Activated gamma-delta T cell (primary cell): ENCODE measurements at places on chromosomes 16 and 17.

DNA sequence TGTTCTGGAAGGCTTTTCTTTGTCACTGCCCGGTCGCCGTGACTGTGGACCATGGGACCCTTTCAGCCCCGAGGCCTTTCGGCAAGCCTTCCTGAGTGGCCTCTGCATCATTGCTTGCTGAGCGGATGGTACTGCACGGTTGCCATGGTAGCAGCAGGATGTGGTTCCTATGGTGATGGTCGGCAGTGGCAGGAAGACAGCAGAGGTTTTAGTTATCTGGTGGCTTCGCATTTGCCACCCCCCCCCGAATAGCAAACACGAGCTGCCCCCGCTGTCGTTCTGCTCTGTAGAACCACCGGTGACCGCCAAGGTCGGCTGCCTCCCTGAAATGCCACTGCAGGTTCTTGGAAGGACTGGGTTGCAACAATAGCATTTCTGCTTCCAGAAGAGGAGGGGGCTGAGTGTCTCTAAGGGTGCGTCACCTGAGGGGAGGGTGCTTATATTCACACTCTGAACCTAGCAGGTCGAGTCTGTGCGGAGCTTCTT lies 76.6 kb downstream of the CMIP start:
- DNase-seq, result peak; percentile 50

DNA sequence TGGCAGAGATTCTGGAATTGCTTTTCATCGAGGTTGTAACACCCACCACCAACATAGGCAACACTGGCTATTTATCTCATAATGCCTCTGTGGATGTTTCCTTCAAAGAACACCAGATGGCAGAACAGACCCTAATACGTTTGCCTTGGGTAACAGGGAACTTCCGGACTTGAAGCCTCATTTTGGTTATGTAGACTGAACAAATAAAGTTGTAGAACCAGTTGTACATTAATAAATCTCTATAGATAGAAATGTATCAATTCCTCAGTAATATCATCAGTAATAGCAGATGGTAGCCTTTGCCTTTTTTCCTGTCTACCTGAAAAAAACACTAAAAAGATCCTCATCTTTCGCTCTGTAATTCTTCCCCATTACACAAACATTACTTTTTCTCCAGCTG lies 25.9 kb upstream of the APOH start:
- DNase-seq, result no peak

DNA sequence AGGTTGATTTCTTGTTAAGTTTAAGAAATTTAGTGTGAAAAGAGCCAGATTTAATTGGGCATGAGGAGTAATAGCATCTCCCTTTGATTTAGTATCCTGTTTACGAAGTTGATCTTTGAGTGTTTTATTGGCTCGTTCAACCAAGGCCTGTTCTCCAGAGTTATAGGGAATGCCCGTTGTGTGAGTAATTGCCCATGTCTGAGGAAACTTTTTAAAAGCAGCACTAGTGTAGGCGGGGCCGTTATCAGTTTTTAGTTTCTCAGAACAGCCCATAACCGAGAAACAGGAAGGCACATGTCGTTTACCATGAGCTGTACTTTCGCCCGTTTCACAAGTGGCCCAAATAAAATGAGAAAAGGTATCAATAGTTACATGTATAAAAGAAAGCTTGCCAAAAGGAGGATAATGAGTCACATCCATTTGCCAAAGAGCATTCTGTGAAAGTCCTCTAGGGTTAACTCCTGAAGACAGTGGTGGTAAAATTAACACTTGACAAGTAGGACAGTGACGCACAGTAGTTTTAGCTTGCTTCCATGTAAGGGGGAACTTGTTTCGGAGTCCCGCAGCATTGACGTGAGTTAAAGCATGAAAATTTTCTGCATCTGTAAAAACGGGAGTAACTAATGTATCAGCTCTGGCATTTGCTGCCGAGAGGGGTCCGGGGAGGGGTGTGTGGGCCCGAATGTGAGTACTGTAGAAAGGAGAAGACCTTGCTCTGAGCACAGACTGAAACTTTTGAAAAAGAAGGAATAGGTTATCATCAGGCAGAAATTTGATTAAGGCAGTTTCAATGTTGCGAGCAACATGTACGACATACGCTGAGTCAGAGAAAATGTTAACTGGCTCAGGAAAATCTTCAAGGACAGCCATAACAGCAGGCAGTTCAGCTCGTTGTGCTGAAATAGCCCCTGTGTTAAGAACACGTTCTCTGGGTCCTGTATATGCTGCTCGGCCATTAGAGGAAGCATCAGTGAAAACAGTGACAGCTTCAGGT lies 18.5 kb upstream of the KCTD5 start:
- no peak for DNase-seq

GRCh38 chr16:20822521-20823325 lies 16.4 kb downstream of the REXO5 start:
- no peak for DNase-seq

- DNase-seq, result no peak
Measured at GRCh38 chr16:68414581-68414980, 33.7 kb downstream of the SMPD3 start.

GRCh38 chr16:12868169-12868568 lies 33.2 kb upstream of the SHISA9 start:
- no peak for DNase-seq
